ENCODE measurements at places on chromosomes 12 and 14.

- no peak for DNase-seq
Observed at GRCh38 chr12:91138337-91138920, 27.1 kb upstream of the LUM start.

- DNase-seq = peak; percentile 27
Observed at GRCh38 chr12:5965950-5966383, 20.9 kb upstream of the ANO2 start.

- DNase-seq = no peak
Observed at GRCh38 chr14:67623114-67623513, 3.4 kb downstream of the ARG2 start.

DNA sequence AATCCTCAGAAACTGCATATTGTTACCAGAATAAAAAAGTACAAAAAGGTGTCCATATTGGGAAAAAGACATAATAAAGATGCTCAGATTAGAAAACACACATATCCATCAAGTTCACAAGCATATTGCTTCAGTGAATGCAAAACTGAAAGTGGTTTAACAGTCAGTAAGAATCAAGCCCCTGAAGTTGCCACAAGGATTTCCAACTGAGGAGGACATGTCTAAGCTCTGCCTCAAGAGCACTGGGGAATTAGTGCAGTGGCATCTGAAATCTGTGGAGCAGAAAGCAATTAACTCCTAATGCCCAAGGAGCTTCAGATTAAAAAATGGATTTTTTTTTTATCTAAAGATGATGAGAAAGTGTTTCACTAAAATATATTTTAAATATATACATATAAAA, 113.2 kb downstream of the DENND5B start:
- DNase-seq = no peak

DNA sequence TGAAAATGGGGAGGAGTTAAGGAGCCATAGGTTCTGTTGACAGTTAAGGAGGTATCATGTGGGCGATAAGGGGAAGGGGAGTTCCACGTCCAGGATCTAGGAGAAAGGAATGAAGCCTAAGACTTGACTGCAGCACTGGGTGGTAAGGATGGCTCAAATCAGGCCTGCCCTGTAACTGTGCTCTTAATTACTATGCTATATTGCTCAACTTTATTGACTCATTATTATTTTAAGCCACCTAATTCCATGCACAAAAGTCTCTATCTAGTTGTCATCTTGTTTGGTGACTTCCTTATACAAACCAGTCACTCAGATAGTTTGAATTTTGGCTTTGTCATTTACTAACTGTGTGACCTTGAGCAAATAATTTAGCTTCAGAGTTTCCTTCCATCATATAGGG, 242.1 kb upstream of the ARHGAP5 start:
- no peak for DNase-seq

DNA sequence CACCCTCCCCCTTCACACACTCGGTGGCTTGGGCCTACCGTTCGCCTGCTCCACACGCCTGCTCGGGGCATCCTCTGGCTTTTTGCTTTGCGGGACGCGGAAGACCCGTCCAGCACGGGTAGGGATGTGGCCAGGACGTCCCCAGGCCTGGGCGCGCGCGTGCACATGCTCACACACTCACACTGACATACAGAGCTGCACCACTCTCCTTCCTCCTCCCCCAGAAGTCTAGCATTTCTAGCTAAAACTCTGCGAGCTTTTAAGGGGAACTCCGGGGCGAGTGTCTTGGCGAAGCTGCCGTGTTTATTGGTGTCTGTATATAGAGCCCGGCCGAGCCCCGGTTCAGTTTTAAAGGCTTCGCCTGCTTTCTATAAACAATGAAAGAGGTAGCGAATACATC, 5.0 kb downstream of the TBX5 start:
- DNase-seq = no peak

GRCh38 chr14:99995700-99996356, 69.4 kb upstream of the EVL start:
- no peak for DNase-seq

DNA sequence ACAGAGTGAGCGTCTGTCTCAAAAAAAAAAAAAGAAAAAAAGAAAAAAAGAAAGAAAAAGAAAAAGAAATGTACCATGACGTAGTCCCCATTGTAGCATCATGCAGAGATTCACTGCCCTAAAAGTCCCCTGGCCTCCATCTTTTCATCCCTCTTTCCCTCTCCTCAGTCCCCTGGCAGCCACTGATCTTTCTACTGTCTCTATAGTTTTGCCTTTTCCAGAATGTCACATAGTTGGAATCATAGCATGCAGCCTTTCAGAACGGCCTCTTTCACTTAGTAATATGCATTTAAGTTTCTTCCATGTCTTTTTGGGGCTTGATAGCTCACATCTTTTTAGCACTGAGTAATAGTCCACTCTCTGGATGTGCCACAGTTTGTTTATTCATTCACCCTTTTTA, 60.5 kb upstream of the NCOR2 start:
- DNase-seq = no peak

DNA sequence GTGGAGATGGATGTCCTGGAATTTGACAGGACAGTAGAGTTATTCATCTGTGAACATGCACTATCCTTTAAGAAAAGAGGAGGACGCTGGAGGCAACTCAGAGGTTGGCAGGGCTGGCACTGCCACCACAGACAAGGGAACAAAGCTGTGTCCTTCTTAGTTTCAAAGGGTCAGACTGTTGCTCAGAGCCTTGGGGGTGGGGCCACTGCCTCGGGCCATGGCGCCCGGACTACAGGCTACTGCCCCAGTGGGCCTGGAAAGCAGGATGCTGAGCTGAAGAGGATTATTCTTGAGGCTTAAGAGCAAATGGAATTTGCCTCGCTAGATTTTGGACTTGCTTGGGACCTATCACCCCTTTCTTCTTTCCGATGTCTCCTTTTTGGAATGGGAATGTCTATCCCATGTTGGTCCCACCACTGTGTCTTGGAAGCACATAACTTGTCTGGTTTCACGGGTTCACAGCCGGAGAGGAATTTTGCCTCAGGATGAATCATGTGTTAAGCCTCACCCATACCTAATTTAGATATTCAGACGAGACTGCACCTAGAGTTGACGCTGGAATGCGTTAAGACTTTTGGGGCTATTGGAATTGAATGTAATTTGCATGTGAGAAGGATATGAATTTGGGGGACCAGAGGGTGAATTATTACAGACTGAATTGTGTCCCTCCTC, 114.8 kb upstream of the RFLNA start:
- no peak for DNase-seq

GRCh38 chr14:99424306-99424877, 56.3 kb downstream of the SETD3 start:
- no peak for DNase-seq

DNA sequence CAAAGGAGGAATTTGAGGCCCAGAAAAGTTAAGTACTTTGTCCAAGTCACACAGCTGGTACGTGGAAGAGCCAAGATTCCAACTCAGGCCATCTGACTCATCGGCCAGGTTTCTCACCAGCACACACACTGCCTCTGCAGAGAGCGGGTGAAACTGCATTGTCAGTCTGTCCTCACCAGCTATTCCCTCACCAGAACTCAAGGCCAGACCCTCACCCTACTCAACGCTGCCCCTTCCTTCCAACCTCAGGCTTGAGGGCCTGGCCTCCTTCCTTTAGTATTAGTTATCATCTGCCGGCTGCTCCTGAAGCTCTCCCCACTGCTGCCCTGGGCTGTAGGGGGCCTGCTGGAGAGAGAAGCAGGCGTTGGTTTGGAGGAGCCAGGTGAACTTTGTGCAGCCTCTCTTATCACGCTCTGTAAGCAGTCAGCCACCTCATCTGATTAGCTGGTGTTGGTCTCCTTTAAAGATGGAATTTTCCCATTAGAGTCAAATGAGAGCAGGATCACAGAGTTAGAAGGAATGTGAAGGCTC, 16.6 kb upstream of the PLEK2 start:
- no peak for DNase-seq

DNA sequence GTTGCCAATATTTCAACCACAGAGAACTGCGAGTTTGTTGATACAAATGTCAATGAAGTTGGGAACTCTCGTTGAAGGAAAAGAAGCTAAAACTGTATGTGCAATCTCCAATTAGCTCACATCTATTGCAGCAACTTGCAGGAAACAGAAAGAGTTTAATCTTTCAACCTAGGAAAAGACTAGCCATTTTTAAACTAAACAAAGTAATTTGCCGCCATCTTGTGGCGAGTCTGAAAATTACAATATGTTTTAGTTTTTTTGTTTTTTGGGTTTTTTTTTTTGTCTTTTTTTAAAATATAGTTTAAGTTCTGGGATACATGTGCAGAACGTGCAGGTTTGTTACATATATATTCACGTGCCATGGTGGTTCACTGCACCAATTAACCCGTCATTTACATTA, 131.2 kb upstream of the FOXG1 start:
- DNase-seq = no peak

DNA sequence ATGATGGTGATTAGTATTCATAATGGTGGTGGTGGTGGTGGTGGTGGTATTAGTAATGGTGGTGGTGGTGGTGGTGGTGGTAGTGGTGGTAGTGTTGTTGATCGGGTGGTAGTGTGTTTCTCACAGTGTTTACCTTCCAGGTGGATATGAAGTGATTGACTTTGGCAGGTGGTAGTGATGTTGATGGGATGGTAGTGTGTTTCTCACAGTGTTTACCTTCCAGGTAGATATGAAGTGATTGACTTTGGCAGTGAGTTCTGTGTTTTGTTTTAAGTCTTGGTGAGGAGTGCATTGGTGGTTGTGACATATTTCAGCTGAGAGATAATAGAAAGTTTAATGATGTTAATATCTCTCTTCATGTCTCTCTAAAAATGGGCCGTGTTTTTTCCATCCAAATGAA, 189.4 kb downstream of the TMTC2 start:
- DNase-seq = no peak

GRCh38 chr12:51819736-51820525, 28.6 kb downstream of the FIGNL2 start:
- DNase-seq = no peak

DNA sequence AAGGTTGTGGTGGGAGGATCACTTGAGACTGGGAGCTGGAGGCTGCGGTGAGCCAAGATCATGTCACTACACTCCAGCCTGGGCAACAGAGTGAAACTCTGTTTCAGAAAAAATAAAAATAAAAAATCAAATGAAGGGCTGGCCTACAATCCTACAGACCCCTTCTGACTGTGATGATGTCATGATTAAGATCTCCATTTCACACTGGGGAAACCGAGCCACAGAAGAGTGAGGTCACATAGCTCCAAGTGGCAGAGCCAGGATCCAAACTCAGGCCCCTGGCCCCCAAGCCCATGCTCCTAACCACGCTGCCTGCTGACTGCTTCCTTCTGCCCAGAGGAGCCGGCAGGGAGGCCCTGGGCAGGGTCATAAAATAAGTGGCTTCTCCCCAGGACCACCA, 258.0 kb upstream of the FKBP4 start:
- DNase-seq = no peak

DNA sequence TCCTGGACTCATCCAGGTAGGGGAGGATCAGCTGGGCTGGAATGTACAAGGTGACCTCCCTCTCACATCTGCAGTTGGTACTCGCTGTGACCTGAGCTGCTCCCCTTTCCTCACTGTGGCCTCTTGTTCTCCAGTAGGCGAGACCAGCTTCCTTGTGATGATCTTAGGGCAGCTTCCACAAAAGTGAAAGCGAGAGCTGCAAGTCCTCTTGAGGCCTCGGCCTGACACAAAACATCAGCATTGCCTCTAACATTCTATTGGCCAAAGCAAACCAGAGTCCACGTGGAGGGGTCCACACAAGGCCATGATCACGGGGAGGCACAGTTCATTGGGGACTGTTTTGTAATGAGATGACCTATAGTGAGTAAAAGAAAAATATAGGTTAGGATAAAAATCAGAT, 127.5 kb downstream of the SMOC1 start:
- no peak for DNase-seq

DNA sequence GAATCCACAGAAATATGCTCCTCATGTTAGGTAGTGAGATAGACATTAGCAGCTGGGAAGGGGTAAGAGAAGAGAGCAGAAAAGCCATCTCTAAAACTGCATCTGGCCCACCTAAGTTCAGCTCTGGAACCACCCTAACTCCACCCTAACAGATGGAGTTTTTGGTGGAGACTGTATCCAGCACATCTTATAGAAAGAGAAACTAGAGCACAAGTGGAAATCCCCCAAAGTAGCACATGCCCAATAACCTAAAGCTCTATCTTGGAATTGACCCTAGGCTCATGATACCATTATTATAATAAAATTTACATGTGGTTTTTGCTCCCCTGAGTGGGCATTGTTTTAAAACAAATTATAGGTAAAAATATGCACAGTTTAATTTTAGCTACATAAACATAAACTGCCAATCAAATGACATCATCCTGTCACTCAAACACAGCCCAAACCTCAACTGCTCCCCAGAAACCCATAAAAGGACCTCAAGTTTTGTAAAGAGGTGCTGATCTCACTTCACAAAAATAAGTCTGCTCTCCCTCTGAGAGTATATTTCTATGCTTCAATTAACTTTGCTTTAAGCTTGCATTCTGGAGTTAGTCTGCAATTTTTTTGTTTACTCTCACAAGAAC, 206.4 kb downstream of the PIK3C2G start:
- no peak for DNase-seq

DNA sequence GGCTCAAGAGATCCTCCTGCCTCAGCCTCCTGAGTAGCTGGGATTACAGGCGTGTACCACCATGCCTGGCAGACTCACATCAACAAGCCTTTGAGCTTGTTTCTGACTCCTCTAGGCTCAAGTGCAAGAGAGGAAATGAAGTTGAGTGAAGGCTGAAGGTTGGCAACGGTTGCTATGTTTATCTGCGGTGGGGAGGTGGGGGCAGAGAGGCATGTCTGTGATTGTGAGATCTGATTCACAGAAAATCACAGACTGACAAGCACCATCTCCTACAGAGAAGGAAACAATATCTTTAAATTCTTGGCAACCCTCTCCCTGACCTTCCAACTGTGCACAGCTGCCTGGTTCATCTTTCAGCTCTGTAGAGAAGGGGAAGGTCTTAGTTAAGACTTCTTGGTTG, 22.1 kb upstream of the NINJ2 start:
- no peak for DNase-seq

DNA sequence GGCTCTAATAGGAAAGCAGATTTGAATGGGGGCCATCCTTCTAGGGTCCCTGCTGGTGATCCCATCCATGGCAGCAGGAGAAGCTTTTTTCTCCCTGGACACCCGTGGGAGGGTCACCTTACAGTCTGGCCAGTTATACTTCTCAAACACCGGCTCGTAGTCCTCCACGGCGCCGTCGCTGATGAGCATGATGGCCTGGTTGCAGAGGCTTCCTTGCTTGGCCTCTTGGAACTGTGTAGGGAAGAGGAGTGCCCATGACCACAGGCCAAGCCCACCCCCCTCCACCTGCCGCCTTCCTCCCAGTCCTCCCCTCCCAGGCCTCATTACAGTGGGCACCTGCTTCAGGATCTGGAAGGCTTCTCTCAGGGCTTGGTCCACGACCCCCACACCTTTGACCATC, 33.8 kb downstream of the CACNA2D4 start:
- DNase-seq = no peak

GRCh38 chr12:130924966-130925665, 28.6 kb upstream of the ADGRD1 start:
- no peak for DNase-seq
